ENCODE measurements at places on chromosomes 7 and 10.

GRCh38 chr10:112584276-112584675 is 137.3 kb downstream of the VTI1A start:
- DNase-seq: no peak

DNA sequence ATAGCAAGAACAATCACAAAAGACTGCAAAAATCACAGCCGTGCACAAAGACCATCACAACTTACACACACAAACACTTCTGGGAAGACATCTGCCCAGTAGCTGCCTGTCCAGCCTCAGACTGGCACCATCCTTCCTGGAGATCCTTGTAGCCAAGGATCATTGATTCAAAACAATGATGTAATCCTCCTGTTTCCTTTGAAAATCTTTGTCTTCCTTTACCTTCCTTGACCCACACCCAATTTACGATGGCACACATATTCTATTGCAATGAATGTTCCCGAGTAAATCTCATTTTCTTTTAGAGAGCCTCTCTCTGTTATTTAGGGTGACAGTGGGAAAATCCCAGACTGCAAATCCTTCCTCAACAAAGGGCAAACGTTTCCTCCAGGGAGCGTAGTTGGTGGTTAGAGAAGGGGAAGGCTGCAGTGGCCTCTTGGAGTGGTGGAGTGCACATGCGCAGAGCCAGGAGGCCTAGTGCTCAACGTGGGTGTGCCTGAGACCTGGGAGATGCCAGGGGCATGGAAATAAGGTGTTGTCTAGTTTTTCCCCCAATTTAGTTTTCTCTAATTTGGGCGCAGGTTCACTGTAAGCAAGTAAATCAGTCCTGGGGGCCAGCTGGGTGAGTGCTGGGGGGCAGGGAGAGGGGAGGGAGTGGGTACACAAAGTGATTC is 3.1 kb upstream of the INPP5A start:
- DNase-seq: no peak

DNA sequence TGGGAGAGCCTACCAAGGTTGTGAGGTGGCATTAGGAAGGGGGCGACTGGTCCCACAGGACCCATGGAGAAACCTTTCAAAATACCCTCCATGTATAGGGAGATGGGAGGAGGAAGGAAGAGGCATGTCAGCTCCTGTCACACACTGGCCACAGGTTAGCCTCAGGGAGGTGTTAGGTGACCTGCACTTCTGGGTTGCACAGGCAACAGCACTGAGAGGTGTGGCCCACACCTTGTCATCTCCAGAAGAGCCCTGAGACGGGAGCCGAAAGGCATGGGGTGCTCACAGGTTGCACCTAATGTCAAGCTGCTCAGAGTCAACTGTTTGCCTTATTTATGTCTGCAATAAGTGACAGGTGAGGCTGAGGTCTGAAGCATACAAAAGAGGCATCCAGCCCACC is 14.6 kb upstream of the USP6NL start:
- no peak for DNase-seq

GRCh38 chr10:3750006-3750816 is 34.8 kb downstream of the KLF6 start:
- no peak for DNase-seq

- DNase-seq: no peak
Observed at GRCh38 chr7:137753948-137754851, 92.6 kb downstream of the DGKI start.

DNA sequence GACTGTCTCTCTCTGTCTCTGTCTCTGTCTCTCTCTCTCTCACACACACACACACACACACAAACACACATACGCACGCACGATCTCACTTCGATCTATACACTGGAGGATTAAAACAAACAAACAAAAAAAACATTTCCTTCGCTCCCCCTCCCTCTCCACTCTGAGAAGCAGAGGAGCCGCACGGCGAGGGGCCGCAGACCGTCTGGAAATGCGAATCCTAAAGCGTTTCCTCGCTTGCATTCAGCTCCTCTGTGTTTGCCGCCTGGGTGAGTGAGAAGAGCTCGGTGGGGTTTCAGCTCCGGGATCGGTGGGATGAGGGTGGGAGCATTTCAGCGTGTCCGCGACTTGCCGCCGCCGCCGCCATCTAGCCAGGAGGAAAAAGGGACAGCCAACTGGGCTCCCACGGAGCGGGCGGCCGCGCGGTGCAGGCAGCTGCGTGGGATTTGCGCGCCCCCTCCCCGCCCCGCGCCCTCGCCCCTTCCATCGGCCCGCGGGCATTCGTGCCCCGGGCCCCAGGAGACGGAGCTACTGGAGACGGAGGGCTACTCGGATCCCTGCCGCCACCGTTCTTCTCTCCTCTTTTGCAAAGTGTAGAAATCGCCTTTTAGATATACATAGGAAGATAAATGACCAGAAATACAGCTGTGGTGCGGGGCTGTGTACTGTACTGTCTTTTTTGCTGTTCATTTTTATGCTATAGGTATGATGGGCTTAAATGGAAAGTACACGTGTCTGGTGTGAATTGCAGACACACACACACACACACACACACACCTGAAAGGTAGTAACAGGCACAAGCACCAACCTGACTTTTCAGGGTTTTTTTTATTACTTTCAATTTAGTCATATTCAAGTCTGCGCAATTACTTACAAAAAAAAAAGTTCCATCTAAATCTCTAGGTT is 581 bp downstream of the PTPRZ1 start:
- no peak for DNase-seq

DNA sequence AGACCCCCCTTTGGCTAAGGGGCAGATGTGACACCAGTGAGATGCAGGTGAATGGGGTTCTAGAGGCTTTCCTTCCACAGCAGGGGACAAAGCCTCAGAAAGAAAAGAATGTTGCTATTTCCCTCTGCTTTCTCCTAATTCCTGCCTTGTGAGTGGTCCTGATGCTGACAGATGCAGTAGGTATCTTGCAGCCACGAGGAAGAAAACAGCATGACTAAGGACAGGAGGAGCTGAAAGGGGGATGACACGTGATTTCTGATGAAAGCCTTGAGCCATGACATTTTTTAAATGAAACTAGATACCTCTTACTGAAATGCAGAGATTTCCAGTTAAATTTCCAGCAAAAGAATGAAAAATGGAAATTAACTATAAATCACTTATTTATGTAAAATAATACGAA is 92.4 kb downstream of the C1GALT1 start:
- no peak for DNase-seq

GRCh38 chr10:74202356-74202755 is 51.3 kb downstream of the ADK start:
- no peak for DNase-seq

- DNase-seq: no peak
Observed at GRCh38 chr10:70354556-70354955, 27.9 kb downstream of the LRRC20 start.

DNA sequence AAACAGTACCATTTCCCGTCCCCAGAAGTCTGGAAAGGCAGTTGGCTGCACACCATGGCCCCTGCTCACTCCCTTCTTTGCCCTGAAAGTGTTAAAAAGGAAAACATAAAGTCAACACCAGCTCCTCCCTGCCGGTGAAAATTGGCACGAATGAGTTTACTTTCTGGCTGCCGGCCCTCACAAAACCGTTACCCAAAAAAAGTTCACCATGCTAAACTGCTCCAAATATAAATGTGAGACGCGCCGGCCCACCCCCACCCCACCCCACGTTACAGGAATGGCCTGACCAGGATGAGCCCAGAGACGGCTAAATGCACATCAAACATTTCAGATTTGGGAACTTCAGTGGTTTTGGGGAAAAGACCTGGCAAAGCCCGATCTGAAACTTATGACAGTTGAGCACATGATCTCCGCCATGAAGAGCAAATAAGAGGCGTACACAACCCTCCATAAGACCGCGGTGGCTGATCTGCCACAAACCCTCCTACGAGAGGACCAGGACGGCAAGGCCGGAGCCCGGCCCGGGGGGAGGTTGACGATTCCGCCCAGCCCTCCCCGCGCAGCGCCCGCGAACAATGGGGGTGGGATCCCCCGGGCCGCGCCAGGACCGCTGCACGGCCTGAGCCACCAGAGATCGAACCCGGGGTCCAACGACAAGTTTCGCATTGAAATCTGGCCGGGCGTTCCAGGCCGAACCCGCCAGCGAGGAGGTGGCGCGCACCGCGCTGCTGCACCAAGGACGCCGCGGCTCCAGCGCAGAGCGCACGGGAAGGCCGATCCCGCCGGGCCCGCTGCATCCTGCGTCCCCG is 952 bp downstream of the DIP2C start:
- no peak for DNase-seq

All from stimulated activated naive CD4-positive, alpha-beta T cell (primary cell).